ENCODE measurements at places on chromosomes 4 and X.

- DNase-seq = no peak
Measured at GRCh38 chrX:36844857-36845256, 163.3 kb upstream of the FAM47C start.

DNA sequence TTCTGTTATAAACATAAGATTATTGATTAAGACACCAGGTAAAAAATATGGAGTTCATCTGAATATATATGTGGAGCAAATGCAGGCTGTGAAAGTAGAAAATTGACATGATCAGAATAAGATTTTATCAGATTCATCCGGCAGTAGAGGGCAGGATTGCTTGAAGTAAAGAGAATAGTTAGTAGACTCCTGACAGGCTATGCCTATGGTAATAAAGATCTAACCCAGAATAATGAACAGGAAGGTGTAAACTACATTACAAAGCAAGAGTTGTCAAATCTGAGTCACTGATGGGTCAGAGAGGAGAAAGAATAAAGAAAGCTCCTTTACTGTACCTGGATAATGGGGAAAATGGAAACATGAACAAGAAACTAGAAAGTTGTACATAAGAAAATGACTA lies 20.8 kb upstream of the TMEM184C start:
- no peak for DNase-seq

DNA sequence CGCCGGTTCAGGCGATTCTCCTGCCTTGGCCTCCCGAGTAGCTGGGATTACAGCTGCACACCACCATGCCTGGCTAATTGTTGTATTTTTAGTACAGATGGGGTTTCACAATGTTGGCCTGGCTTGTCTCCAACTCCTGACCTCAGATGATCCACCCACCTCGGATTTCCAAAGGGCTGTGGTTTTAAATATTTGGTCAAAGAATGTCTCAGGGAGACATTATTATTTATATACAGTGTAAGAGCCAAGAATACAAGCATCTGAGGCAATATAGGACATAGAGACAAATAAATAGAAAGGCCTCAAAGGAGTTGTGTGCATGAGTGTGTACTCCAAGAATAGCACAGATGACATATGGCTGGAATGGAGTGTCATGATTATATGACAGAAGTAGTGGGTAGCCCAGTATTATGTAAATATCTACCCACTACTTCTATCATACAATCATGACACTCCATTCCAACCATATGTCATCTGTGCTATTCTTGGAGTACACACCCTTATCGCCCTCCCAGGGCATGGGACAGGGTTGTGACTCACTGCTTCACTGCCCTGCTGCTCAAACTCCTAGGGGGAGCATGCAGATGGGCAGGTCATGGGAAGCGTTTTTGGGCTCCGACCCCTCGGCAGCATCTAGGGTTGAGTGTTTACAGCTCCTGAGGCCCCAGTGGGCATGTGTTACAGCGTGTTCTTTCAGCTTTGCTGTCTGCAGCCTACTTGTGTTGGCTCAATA lies 1649.8 kb upstream of the PCDH10 start:
- no peak for DNase-seq

GRCh38 chrX:42151808-42152207 lies 228.5 kb upstream of the CASK start:
- no peak for DNase-seq

- no peak for DNase-seq
Measured at GRCh38 chr4:77031544-77031943, 44.2 kb downstream of the CCNI start.

- DNase-seq = no peak
Measured at GRCh38 chrX:83593634-83594294, 85.7 kb downstream of the POU3F4 start.

- DNase-seq = no peak
Measured at GRCh38 chr4:74931376-74931775, 1.5 kb upstream of the PARM1 start.

GRCh38 chrX:152824841-152825374 lies 5.6 kb downstream of the CETN2 start:
- DNase-seq = no peak

GRCh38 chr4:82726596-82726995 lies 72.0 kb downstream of the SCD5 start:
- no peak for DNase-seq

DNA sequence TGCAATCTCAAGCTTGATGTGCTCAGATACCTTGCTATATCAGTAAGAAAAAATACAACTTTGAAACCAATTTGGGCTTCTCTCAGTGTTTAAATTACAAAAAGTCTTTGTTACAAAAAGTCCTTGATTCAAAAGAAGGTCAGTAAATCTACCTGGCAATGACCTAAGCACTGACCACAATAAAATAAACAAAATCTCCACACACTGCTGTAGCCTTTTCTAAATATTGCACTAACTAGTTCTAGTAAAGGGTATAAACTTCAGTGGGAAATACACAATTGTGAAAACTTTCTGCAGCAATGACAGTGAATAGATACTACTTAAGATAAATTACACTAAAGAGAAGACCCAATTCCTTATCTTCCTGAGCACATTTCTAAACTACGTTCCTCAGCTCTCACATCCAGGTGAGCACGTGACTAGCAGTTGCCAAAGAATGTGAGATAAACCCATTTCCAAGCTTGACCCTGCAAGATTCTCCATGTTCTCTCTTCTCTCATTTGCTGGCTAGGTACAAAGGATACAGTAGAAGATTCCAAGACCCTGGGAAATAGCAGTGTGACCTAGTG lies 81.4 kb upstream of the GPR34 start:
- DNase-seq = no peak

DNA sequence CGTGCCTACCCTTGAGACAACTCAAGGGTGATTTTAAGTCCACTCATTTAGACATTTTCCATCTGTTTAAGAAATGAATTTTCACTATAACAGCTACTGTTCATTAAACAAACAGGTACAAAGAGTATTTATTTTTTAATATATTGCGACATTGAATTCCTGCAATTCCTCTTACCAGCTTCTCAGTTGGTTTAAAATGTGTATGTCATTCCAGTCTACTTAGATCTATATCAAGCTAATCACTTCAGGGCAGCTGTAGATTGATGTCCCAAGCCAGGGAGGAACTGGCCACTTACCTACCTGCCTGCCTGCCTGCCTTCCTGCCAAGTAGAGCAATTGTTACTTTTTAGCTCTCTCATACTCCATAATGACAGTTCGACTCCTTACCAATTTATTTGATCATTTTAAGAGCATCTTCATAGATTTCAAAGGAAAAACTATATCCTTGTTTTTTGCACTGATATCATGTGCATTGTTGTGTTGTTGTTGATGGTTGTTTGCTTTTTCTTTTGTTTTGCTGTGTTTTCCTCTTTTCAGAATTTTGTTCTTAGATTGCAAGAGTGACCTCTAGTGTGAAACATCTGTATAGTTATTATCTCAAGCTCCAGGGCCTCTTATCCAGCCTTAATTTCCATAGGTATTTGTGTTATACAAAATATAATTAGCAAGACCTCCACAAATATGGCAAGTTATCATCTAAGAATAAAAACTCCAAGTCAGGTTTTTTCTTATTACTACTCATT lies 120.9 kb upstream of the NRK start:
- DNase-seq = no peak

- DNase-seq = no peak
Measured at GRCh38 chr4:48180234-48180633, 46.2 kb upstream of the TXK start.

- no peak for DNase-seq
Measured at GRCh38 chr4:82779032-82779431, 19.6 kb downstream of the SCD5 start.

DNA sequence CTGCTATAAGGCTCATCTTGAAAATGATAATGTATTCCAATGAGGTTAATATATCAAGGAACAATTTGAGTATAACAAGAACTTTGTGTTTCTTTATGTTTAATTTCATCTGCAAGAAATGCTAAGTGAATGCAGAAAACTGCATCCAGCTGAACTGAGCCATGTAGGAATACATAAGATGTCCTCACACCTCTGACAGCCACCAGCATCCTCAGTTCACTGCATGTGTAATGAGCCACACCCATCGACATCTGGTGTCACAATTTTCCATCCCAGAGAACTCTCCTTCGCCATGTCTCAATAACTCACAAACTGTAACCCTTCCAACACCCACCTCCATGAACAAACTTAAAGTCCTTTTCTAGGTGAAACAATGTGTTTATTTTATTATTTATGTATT lies 3.3 kb upstream of the IL21 start:
- no peak for DNase-seq

- DNase-seq = no peak
Measured at GRCh38 chr4:150256841-150257730, 178.8 kb downstream of the DCLK2 start.

DNA sequence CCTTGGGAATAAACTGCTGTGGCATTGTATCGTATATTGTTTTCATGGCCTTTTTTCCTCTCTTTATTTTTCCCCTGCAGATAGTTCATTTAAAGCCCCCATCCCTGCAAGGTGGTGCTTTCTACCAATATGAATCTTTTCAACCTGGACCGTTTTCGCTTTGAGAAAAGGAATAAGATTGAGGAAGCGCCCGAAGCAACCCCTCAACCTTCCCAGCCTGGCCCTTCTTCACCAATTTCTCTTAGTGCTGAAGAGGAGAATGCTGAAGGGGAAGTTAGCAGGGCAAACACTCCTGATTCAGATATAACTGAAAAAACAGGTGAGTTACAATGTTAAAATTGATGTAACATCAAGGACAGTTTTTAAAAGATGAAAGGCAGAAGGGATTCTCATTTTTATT lies 601 bp downstream of the SMARCAD1 start:
- no peak for DNase-seq

GRCh38 chrX:151206871-151207270 lies 30.5 kb downstream of the GPR50 start:
- no peak for DNase-seq

GRCh38 chr4:6971536-6972374 lies 62.1 kb downstream of the TBC1D14 start:
- no peak for DNase-seq

GRCh38 chrX:40021647-40022046 lies 76.1 kb downstream of the BCOR start:
- no peak for DNase-seq

GRCh38 chr4:143345356-143345755 lies 8.7 kb downstream of the GAB1 start:
- DNase-seq = no peak

- DNase-seq = no peak
Measured at GRCh38 chr4:154478128-154478527, 13.5 kb downstream of the DCHS2 start.

- no peak for DNase-seq
Measured at GRCh38 chr4:120915336-120915735, 7.2 kb downstream of the PRDM5 start.

DNA sequence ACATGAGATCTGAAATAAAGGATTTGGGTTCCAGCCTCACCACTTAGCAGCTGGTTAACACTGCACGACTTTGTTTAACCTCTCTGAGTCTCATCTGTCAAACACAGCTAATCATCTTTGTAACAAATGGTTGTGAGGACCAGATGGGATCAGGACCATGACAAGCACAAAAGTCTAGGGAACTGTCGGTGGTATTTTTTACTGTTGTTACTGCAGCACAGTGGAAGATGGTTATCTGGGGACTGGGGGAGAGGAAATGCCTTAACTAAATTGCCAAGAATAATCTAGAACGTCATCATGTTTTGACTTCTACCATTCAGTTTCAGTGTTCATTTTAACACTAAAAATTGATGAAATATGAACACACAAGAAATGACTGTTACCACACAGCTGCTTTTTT lies 99.5 kb downstream of the ADGRA3 start:
- DNase-seq = no peak

DNA sequence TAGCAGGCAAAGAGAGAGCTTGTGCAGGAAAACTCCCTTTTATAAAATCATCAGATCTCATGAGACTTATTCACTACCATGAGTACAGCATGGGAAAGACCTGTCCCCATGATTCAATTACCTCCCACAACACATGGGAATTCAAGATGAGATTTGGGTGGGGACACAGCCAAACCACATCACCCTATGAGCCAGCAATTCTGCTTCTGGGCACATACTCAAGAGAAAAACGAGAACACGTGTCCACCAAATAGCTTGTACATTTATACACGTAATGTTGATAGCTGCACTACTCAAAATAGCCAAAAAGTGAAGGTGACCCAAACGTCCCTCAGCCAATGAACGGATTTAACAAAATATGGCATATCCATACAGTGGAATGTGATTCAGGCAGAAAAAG lies 94.5 kb upstream of the DHRSX start:
- no peak for DNase-seq

DNA sequence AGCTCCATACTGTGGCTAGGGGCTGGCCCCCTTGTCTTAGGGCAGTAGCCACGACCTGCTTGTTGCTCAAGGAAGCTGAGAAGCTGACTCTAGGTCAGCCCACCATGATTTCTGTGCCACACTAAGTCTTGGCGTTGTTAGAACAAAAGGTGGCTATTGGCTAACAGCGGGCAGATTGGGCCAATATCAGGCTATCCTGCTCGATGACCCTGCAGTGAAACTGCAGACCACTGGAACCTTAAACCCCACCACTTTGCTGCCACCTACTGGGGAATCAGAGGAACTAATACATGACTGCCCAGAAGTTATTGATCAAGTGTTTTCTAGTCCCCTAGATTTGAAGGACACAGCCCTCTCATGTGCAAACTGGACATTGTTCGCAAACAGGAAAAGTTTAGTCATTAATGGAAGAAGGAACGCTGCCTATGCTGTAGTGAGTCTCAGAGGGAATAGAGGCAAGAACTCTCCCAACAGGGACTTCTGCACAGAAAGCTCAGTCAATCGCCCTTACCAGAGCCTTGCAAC lies 17.0 kb upstream of the PAPSS1 start:
- DNase-seq = peak; percentile 27

- peak; percentile 56 for DNase-seq
Measured at GRCh38 chr4:184293552-184293951, 75.9 kb upstream of the ENPP6 start.

- DNase-seq = no peak
Measured at GRCh38 chr4:55859711-55860110, 6.3 kb downstream of the EXOC1 start.

DNA sequence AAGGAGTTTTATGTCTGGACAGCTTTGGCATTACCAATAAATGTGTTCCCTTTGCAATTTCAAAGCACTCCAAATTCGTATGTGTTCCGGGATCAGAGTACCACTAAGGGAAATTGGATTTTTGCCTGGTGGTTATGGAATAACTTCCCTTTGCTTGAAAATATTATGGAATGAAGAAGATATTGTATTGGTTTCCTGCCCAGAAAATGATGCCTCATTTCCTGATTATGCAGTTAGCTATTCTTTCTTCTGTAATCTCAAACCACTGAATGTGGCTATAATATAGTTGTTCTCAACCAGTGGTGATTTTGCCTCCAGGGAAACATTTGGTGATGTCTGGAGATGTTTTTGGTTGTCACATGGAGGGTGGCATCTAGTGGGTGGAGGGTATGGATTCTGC lies 142.9 kb downstream of the PCDH7 start:
- no peak for DNase-seq

DNA sequence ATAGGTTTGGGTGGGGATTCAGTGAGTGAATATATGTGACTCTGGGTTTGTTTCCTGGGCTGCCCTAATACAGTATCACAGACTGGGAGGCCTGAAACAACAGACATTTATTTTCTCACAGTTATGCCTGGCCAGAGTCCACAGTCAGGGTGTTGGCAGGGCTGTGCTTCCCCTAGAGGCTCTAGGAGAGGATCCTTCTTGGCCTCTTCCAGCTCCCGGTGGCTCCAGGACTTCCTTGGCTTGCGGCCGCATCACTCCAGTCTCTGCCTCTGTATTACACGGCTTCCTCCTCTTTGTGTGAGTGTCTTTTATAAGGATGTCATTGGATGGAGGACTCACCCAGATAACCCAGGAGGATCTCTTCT lies 5.2 kb upstream of the JAKMIP1 start:
- DNase-seq = no peak
